Fibroblast of skin of left biceps (primary cell): ENCODE measurements at places on chromosomes 2 and 18.

DNA sequence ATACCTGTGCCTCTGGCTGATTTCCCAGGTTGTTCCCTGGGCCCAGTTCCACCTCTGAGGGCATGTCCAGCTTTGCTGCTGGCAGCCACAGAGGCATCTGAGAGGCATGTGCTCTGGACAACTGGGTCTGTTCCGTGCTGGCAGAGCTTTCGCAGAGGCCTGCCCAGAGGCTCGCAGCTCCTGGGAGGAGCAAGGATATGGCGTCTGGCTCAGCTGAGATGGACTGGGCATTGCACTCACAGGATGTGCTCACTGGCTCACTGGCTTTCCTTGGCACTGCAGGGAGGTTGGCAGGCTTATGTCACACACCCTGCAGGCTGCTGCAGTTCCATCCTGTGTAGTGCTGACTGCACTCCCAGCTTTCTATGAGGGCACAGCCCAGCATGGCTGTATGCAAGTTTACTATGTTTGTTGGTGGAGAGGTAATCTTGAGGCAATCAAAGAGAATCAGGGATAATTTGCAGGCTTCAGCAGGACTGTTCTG is 172.3 kb downstream of the PRKCE start:
- DNase-seq, result no peak

DNA sequence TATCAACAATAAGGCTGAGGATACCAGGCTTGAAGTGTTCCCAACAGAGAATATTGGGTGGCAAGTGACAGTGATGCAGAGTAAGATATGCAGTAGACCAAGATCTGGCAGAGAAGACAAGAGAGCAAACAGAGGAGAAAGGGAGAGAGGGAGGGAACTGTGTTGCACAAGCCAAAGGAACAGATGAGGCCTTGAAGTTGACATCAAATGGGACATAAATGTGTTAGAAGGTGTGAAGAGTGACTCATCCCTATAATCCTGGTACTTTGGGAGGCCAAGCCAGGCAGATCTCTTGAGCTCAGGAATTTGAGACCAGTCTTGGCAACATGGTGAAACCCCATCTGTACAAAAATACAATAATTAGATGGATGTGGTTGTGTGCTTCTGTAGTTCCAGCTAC is 342.9 kb downstream of the PARD3B start:
- DNase-seq, result no peak

DNA sequence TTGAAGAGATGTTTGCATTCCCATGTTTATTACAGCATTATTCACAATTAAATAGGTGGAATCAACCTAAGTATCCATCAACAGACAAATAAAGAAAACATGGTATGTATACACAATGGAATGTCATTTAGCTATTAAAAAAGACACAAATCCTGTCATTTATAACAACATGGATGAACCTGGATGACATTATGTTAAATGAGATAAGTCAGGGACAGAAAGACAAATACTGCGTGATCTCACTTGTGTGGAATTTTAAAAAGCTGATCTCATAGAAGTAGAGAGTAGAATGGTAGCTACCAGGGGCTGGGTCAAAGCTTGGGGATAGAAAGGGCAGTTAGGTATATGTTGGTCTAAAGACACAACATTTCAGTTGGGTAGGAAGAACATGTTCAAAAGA is 376.3 kb downstream of the EPHA4 start:
- DNase-seq, result no peak

- DNase-seq, result no peak
Measured at GRCh38 chr2:1309507-1309906, 103.8 kb upstream of the TPO start.

GRCh38 chr2:174014011-174014698 is 49.0 kb upstream of the SP3 start:
- no peak for DNase-seq

DNA sequence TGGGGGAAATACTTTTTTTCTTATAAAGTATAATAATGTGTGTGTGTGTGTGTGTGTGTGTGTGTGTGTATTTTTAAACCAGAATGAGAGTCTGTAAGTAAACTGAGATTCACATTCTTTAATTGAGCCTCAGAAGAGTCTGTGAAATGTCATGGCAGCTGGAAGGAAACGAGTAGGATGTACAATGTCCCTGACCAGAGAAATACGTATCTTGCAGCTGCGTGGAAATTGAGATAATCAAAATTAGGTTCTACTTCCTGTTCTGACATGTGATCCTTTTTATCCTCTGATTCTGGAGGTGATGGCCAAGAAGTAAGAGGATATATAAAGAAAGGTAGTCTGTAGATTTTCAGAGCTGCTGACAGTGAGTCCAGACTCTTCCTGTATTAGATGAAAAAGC is 50.0 kb downstream of the SH3RF3 start:
- no peak for DNase-seq

GRCh38 chr18:58529714-58530354 is 99.1 kb downstream of the ALPK2 start:
- DNase-seq, result no peak
